ENCODE measurements at places on chromosomes 3 and 15.

DNA sequence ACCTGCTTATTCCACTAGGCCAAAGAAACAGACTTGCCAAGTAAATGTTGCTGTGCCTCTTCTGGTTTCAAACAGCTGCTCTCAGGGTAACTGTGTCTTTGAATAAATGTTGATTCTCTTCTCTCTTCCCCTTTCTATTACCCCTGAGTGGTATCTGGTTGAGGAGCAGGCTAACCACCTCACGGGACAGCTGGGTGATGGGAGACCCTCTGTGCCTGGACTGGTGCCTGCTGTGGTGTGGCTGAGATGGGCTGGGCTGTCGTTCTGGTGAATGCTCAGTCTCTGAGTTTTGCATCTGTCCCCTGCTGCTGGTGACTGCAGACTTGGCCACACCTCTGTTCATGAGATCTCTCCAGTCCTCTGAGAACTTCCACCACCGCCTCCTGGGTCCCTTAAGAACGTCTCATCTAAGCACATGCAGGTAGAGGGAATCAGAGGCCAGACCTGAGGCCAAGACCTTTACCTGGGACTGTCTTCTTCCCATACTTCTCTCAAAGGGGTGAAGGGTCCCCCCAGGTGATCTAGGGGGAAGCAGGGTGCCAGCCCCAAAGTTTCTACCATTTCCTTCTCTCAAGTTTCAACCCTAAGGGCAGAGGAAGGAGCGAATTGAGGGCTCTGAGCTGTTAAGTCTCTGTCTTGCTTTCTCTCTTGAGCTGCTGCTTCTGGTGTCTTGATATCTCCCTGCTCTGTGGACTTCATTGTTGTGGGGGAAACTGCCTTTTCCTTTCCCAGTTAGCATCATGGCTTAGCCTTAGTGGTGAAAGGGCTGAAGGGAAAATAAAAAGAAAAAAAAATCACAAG, 252.9 kb downstream of the EBLN2 start:
- no peak for DNase-seq

GRCh38 chr15:31091481-31091880, 10.0 kb downstream of the TRPM1 start:
- DNase-seq = no peak

GRCh38 chr3:4696266-4696665, 203.1 kb downstream of the ITPR1 start:
- no peak for DNase-seq

- no peak for DNase-seq
These were observed 48.3 kb downstream of the MITF start for GRCh38 chr3:69787436-69788168.

DNA sequence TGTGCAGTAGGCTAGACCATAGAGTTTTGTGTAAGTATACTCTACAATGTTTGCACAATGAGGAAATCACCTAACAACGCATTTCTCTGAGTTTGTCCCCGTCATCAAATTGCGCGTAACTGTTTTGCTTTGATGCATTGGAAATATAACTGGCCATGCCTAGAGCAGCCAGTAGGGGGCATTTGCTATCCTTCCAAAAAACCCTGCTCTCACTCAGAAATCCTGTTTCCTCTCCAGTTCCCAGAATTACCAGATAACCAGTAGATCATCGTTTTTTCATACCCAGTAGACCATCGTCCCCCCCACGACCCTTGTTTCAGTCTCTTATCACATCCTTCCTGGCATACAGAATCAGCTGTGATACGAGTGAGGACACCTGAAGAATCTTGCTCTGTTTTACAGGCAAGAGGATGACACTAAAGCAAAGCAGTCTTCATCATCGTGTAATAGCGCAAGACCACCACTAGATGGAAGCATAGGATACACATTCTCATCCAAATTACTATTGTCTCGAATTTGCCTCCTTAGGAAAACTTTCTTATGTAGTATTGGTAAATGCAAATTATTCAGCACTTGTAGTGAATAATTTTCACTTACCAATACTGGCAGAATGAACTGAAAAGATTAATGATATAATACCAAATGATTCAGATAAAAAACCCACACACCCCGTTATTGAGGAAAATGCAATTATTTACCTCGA, 4.4 kb upstream of the GABRR3 start:
- peak; percentile 82 for DNase-seq

GRCh38 chr3:98592345-98592935, 971 bp downstream of the CPOX start:
- DNase-seq = no peak

DNA sequence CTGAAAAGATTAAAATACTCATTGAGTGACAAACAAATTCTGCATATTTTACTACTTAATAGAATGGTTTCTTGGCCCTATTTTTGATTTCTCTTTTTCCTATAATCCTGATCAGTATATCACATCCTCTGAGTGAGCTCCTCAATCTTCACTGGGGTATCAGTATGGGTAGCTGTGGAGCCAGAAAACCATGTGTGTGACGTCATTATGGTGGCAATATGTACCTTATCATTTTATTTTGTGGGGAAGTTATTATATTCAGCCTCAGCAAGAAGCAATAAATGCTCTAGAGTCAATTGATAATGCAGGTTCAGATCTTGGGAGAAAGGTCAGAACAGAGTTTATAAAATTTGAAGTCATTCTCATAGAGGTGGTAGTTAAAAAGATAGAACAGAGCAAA, 1135.7 kb upstream of the CADM2 start:
- DNase-seq = no peak

GRCh38 chr3:84318273-84318809, 640.4 kb upstream of the CADM2 start:
- DNase-seq = no peak

- DNase-seq = no peak
These were observed 26.5 kb downstream of the MTMR14 start for GRCh38 chr3:9675736-9676290.

DNA sequence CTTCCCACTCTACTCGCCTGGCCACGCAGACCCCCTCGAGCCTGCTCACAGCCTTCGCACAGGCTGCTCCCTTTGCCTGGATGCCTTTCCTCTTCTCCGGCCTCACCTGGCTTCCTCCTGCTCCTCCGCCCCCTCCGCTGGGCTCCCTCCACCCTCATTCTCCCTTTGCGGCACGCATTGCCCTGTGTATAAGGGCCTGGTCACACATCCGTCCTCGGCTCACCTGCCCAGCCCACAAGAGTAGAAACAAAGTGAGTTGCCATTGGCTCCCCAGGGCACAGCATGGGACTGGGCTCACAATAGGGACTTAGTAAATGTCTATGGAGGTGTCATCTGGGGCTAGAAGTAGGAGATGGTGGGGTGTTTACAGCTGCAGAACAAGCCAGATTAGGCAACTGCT, 4.2 kb downstream of the PLXND1 start:
- no peak for DNase-seq

GRCh38 chr3:62144482-62144881, 228.9 kb downstream of the FEZF2 start:
- peak; percentile 30 for DNase-seq

DNA sequence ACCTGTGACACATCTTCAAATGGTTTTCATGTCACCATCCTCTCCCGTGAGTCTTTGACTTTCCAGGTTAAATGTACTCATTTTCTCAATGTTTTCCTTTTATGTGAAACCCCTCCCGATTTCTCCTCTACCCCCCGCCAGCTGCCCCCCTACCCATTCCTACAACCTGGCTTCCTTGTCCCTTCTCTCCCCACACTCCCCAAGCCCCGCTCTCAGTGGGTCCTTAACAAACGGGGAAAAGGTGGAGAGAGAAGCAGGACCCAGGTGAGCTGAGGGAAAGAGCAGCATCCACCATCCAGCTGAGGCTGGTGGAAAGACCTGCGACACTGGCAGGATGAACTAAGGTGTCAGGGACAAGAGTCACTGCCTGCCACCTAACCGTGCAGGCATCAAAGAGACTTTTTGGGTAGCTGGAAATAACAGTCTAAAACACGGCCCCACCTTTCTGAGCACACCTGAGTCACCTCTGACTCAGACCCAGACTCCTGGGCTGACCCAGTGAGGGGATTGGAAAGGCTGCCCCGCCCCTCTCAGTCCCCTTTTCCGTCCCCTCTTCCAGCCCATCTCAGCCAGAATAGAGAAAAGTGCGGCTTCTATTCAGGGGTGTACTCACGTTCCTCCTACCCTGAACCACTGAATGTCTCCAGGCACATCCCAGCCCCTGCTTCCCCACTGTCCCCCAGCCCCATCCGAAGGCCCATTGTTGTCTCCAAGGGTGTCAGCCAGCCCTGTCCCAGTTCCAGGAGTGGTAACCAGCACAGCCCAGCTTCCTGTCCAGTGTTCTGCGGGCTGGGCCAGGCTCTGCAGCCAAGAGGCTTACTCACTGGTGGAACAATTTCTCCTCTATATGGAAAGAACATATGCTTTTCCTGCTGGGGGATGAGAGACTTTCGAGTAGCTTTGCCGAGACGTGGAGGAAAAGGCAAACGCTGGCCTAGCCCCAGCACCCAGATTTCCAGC, 20.4 kb downstream of the ISG20 start:
- no peak for DNase-seq

GRCh38 chr3:26100176-26100575, 310.3 kb downstream of the OXSM start:
- DNase-seq = no peak

DNA sequence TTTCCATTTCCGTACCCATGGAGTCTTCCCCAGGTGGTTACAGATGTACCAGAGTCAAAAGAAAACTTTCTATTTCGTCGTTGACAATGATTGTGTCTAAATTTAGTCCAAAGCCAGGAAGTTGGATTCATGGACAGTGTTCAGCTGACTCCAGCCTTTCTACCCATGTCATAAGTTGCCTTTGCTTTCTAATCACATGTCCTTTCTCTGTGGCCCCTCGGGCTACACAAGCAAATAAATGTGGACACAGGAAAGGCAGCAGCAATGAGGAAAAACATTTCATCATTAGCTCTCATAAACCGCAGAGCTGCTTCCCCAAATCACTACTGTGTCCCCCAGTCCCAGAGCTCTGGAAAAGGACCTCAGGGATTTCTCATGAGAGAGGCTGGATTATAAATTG, 82.0 kb downstream of the USF3 start:
- DNase-seq = no peak

DNA sequence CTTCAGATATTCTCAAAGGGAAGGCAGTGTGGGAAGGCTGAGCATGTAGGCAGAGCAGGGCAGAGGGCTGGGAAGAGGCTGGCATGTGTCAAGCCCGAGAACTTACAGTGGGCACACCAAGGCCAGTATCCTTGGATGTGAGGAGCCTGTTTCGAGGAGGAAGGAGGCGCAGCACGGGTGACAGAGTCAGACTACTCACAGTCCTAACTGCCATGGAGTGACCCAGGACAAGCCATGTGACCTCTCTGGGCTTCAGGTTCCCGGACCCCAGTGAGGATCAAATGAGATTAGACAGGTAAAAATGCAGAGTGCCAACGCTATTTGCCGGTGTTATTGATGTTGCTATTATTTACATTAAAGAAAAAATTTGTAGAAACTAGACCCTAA, 65.3 kb downstream of the NSMCE3 start:
- DNase-seq = no peak

Data from SK-N-MC (cell line).